Activated CD4-positive, alpha-beta T cell treated with anti-CD3 and anti-CD28 coated beads for 24 hours (primary cell): ENCODE measurements at places on chromosomes 6 and 20.

GRCh38 chr20:47583551-47583950, 81.9 kb downstream of the NCOA3 start:
- no peak for DNase-seq

DNA sequence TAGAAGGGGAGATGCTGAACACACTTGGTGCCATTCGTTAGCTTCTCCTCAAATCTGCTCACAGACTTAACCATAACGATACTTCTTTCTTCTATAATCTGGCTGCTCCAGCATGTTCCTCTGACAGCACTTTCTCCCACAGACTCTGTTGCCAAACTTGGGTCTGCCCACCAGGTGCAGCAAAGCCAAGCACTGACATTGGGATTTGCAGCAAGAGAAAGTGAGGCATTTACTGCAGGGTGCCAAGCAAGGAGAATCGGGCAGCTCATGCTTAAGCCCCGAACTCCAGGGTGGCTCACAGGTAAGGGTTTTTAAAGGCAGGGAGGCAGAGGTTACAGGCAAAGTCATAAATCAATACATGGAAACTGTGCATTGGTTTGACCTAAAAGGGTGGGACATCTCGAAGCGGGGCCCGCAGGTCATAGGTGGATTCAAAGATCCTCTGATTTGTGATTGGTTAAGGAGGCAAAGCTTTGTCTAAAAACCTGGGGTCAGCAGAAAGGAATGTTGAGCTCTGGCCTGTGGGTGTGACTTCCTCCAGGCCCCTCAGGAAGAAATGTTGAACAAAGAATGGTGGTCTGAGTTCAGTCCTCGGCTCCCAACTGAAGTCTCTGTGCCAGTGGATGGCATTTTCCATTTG, 25.1 kb upstream of the PNPLA1 start:
- no peak for DNase-seq

- DNase-seq, result no peak
These were observed 16.5 kb upstream of the APCDD1L start for GRCh38 chr20:58531657-58532056.

DNA sequence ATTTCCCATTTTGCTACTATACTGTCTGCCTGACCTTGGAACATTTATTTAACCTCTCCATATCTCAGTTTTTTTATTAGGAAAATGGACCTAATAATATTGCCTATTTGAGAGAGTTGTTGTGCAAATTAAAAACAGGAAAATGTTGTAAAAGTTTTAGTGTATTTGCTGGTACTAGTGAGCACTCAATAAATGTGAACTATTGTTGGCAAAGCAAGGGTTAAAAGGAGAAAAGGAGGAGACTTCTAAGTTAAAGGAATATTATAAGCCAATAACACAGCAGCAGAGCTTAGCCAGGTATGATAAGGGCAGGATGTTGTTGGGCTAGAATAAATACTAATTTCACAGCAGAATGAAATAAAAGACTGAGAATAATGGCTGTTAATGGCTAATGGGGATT, 211.9 kb upstream of the FUT9 start:
- DNase-seq, result no peak

- DNase-seq, result no peak
These were observed 7.0 kb downstream of the MUC21 start for GRCh38 chr6:30990422-30991086.

DNA sequence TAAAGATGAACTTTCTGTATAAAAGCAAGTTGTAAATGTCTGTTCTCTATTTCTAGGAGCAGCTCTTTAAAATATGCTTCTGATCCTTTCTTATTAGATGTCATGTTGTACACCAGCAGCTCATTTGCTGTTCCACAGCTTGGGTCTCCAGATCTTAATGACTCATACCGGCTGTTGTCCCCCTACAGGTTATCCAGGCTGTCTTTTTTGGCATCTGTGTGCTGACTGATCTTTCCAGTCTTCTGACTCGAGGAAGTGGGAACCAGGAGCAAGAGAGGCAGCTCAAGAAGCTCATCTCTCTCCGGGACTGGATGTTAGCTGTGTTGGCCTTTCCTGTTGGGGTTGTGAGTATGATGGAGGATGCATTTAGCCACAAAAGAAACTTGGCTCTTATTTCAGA, 76.0 kb downstream of the AIG1 start:
- DNase-seq, result no peak

DNA sequence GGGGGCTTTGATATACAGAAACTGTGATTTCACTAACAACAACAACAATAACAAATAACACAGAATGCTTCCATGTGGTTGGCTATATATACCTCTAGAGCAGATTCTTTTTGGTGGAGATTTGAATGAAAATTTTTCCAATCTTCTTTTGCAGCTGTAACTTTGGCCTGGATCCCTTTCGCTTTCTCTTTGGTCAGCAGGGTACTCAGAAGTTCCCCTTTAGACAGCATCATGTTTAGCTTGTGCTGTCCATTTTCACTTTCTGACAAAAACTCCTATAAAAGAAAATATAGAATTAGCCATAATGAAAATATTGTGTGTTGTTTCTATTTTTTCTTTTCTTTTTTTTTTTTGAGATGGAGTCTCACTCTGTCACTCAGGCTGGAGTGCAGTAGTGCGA, 264.2 kb downstream of the SYNE1 start:
- no peak for DNase-seq

DNA sequence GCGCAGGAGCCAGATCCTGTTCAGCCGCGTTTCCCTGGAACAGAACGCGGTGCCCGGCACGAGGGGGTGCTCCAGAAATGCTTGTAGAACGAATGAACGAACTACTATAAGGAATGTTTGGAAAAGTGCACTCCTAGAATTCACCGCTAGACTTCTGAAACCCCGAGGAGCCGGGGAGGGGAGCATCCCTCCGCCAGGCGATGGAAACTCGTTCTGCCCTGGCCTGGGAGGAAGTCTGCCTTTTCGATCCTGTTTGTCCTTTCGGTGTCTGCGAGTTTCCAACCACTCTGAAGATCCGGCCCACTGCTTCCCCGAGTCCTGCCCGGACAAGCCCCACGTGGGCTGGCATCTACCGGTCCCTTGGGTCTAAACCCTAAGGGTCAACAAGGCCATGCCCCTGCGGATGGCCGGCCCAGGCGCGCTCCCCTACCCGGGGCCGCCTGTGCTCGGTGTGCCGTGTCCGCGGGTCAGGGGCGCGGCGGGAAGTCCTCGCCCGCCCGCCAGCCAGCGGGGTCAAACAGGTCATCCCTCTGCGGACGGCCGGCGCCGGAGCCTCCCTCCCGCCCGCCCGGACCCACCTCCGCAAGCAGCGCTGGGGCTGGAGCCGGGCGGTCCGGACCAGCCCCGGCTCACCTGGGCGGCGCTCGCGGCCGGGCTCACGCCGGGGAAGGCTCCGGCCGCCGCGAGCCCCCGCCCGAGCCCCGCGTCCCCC, 526 bp downstream of the SULF2 start:
- no peak for DNase-seq
